GM20000 (cell line): ENCODE measurements at places on chromosomes 5 and 9.

DNA sequence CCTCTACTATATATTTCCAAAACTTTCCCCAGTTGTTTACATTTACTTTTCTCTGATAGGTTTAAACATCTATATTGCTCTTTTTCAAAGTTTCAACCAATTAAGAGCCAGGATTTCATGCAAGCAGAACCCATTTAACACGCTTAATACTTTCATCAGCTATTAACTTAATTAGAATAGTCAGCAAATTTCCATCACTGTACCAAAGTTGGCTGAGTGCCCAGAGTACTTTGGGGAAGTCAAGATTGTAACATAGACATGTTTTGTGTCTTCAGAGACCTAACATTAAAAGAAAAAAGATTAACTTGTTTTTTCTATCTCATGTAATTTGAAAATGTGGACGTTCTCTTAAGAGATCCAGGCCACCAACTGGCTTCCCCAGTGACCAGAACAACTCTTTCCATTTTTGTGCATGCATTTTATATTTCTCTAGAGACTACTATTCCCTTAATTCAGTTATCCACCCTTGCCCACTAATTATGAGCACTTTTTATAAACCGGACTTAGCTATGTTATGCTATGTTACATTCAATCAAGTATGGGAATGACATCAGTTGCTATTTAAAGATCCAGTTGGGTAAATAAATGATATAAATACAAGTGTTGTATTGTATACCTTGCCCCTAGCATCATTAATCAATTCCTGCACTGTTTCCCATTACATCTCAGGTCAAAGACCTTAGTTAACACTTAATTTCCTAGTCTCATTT lies 478.1 kb upstream of the NMUR2 start:
- no peak for DNase-seq

DNA sequence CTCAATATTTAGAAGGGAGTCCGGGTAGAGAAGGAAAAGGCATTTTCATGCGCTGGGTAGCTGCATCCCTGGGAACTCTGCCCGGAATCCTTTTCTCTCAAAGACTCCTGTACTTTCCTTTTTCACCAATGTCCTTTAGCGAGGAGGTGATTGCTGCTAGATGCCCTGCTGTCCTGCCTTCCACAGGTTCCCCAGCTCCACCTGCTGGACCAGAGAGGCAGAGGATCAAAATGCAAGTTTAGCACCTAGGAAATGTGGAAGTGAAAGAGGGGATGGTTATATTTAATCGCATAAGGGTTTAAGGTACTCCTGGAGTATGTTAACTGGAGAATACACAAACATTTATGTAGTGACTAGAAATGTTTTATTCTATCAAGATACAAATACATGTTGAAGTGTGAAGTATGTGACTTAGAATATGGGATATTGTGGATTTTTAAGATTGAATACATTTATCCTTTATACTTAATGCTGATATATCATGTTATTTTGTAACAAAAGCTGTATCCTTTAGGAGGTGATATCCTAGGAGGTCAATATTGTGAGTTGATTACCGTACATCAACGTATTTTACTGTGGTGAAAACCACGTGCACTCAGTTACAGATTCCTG lies 145.7 kb downstream of the ARHGAP26 start:
- peak; percentile 37 for DNase-seq

- DNase-seq = no peak
Observed at GRCh38 chr5:104052558-104053352, 490.2 kb upstream of the NUDT12 start.

- DNase-seq = no peak
Observed at GRCh38 chr9:70053864-70054263, 10.2 kb downstream of the MAMDC2 start.

- DNase-seq = peak; percentile 75
Observed at GRCh38 chr9:137619240-137620047, 639 bp downstream of the EHMT1 start.

- DNase-seq = no peak
Observed at GRCh38 chr9:14869671-14870070, 40.6 kb downstream of the FREM1 start.

GRCh38 chr5:133403741-133404364 lies 208.5 kb downstream of the FSTL4 start:
- no peak for DNase-seq

- no peak for DNase-seq
Observed at GRCh38 chr5:136435946-136436543, 70.7 kb upstream of the TRPC7 start.

DNA sequence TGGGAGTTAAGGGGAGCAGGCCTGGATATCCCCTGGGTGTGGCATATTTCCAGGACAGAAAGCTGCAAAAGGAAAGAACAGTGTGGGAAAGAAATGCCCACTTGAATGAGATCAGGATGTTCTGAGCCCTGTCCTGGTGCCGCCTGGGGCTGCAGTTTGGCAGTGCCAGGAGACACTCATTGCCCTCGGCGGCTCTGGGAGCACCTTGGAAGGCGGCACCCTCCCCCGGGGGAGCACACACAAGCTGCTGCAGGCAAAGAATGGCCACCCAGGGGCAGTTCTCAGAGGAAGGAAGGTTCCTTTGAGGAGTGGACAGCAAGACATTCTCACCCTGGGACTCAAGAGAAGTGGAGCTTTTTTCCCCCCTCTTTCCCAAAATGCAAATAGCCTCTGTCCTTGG lies 305.3 kb downstream of the NTRK2 start:
- DNase-seq = no peak

DNA sequence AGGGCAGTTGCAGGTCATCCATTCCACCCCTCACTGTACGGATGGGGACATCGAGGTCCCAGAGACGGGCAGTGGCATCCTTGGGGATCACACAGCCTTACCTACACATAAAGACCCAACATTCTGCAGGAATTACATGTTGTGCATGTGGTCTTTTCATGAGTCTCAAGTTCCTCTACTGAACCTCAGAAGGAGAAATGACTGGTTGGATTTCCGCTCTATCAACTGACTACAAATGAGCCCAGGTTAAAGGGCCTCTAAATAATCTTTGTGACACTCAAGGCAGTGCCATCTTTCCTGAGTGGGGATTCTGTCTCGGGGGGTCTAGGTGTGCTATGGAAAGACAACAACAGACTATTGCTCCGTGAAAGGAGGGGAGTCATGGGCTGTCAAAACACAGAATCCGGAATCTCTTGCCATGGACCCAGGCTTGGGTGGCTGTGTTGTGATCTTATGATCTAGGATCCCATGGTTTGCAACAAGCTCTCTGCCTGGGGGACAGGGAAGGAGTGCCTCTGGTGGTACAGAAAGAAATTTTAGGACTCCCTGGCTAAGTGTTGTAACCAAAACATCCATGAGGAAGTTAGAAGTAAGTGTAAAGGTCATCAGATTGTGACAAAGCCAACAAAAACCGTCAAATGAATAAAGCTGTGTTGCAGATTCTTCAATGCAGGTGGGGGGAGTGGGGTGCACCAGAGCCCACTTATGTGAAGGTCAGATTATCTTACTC lies 1.9 kb upstream of the SLC31A2 start:
- no peak for DNase-seq
